NCI-H187 (cell line): ENCODE measurements at places on chromosomes 1 and 21.

- no peak for DNase-seq
Observed at GRCh38 chr1:37599940-37600339, 4.2 kb upstream of the GNL2 start.

DNA sequence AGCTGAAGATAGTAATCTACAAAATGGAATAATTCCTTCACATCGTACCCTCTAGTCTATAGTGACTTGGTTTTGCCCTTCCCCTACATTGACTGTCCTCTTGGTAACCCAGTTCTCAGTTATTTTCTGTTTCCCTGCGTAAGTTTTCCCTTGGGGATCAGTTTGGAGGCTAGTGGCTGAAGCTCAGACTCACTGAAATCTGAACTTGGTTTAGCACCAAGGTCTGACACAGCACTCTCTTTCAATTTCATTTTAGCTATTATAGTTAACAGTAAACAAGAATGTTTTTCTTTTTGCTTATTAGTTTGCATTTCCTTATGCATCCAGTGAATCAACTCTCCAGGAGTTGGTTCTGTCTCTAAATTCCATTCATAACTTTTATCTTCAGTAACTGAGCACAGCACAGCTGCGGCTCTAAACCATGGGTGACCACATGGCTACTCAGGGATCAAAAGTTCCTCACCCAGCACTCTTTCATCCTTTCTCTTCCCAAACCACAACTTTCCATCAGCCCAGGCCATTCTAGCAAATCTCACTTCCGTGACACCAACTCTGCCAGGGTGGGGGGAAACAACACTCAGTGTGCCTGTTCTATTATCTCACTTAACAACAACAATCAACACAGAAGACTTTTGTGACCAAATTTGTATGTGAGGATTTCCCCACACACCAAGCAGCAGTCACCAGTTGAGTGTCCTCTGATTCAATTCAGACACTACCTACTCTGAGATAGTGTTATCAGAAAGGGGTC, 17.6 kb upstream of the IFI6 start:
- DNase-seq: no peak

DNA sequence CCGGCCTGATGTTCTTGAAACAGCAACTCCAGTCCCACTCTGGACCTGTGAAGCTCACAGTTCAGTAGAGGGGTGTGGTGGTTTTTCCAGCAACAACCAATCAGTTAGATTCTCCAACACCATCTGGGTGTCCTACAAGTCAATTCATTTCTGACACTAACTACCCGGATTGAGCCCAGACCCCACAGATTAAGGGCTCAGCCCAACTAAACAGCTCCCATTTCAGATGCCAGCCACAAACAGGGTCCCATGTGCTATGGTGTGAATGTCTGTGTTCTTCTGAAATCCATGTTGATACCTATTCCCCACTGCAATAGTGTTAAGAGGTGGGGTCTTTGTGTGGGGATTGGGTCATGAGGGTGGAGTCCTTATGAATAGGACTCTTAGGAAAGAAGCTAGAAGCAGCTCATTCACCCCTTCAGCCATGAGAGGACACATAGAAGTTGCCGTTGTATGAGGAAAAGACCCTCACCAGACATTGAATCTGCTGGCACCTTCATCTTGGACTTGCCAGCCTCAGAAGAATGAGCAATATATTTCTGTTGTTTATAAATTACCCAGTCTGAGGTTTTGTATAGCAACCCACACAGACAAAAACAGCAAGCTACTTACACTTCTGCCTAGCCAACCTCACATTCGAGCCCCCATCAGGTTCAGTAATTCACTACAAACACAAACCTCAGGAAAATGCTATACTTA, 53.6 kb downstream of the IRF2BP2 start:
- DNase-seq: no peak

DNA sequence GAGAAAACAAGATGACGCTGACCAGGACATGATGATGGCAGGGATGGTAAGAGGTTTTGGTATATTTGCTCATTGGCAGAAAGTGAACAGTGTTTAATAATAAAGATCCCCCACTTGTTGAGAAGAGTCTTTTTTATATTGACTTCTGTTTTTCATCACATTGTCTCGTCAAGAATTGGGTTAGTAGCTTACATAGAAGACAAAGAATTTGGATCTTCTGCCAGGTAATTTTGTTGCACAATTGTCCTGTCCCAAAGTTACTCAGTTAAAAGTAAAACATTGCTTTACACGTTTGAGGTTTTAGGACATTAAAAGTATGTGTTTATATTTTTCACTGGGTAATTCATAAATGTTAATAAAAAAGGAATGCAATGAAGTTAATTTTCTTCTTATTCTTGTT, 48.3 kb upstream of the LAMC2 start:
- DNase-seq: no peak

DNA sequence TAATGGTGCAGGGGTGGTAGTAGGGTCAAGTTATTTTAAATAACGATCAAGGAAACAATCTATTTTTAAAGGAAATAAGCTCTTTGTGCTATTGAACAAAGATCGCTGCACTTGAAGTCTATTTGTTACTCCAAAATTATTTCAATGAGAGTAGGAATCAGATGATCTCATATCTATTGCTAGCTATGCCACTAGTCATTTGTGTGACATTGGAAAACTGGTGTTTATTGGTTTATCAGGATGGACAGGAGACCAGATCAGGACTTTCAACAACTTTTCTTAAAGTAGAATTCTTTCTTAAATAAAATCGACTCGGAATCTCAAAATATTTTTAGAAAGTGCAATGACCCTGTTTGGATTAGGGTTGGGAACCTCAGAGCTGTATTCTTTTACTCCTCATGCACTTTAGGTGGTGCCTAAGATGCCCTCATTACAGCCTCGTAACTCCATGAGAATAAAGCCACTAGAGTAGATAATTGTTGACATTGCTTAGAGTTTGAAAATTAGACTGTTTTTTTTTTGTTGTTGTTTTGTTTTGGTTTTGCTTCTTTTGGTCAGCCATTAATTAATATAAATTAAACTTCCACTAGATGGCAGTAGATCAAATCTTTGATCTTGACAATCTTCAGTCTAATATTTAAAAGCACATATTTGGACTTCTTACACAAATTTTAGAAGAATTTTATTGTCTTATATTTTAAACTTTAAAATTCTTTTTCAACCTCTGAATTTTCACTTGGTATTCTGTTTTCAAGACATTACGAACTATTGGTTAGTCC, 352.4 kb downstream of the USP25 start:
- DNase-seq: no peak

DNA sequence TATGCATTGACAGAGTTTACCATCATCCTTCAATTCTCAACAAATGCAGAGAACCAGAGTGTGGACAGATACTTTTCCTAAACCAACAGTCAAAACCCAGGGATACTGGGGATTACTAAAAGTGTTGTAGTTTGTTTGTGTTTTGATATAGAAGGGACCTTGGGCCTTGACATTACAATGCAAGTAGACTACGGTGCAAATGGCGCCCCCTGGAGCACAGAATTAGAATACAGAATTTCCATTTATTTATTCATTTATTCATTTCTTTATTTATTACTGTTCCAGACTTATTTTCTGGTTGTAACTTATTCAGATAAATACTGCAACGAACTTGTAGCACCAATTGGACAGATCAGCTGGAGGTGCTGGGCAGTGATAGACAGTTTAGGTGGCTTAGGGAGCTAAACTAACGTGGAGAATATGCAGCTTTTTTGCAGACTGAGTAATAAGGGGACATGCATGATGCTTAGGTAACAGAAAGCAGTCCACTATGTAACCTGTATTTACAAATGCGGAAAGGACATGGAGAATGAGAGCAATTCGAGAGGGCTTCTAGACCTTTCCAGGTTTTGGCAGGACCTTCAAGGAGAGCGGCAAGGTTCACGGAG, 42.6 kb downstream of the KIRREL1 start:
- DNase-seq: no peak
